ENCODE measurements at places on chromosomes 6 and 20.

GRCh38 chr6:165858586-165858985 lies 195.5 kb upstream of the PDE10A start:
- DNase-seq: no peak

DNA sequence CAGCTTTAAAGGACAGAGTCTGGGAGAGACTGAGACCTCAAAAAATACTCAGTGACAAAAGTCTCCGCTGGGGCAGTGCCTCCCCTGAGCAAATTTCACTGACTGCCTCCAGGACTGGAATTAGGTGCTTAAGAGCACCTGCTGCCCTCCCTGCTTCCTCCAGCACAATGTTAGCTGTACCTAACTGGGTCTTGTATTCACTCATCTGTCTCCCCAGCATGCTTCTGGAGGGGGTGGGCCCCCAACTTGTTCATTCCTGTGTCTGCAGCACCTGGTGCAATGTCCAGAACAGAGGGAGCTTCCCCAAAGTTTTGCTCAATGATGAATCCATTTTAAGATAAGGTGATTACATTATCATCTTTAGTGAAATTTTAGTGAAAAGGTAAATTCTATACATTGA lies 650.7 kb downstream of the KIF16B start:
- DNase-seq: no peak

GRCh38 chr6:121951123-121951522 lies 448.3 kb upstream of the HSF2 start:
- no peak for DNase-seq

GRCh38 chr20:10185741-10186558 lies 32.7 kb upstream of the SNAP25 start:
- DNase-seq: no peak

GRCh38 chr6:23414051-23414445 lies 712.0 kb upstream of the NRSN1 start:
- no peak for DNase-seq

GRCh38 chr20:57398231-57398821 lies 7.1 kb downstream of the RBM38 start:
- DNase-seq: peak; percentile 74

- no peak for DNase-seq
Observed at GRCh38 chr6:130434174-130434873, 68.5 kb downstream of the TMEM200A start.

GRCh38 chr6:170185175-170185978 lies 105.5 kb downstream of the DLL1 start:
- no peak for DNase-seq

- DNase-seq: peak; percentile 51
Observed at GRCh38 chr6:52286798-52287432, 2.4 kb upstream of the MCM3 start.

GRCh38 chr6:84224251-84224650 lies 3.2 kb downstream of the CEP162 start:
- DNase-seq: no peak

DNA sequence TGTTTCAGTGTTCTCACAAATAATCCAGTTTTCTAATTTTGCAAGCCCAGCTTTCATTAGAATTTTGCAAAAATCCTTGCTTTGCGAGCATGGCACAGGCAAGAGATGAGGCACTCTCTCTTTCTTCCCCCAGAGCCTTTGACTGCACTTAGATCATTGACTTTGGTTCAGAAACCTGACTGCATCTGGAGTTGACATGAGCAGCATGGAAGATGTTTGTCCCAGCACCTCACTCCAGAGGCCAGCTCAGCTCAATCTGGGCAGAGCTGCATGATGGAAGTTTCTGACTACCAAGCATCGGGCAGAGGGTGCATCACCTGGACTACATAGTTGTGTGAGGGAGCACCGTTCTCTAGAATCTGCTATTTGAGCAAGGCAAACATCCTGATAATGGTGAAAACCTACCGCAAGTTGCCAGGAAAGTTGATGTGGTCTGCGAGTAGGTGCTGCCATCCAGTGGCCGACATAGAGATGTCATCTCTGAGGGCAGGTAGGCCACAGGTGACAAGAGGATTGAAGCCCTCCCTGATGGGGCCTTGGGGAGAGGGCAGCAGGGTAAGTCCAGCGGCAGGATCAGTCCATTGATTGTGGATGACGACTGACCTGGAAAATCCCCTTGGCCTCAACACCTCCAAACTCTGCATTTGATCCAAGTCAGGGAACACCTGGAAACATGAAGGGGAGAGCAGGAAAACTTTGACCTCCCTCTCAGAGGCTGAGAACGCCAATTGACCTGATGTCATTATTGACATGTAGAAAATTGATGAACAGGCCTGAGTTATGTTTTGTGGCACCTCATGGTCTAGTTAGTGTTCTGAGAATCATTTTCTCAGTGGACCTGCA lies 3.8 kb upstream of the LPA start:
- peak; percentile 3 for DNase-seq

DNA sequence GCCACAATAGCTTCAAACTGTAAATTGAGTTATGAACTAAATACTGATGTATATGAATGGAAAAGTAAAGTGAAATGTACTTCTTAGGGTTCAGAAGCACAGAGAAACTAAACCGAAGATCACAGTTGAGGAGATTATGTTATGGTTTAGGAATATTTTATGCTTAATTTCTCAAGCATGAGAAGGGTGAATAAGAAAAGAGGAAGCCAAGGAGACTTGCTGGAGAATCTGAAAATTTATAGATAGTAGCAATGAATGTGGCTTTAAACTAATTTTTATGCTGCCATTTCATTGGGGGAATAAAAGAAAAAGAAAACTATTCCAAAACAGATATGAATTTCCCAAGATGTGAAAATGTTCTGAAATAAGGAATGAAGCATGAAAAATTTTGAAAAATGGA lies 5.6 kb downstream of the ANKS1A start:
- DNase-seq: no peak

DNA sequence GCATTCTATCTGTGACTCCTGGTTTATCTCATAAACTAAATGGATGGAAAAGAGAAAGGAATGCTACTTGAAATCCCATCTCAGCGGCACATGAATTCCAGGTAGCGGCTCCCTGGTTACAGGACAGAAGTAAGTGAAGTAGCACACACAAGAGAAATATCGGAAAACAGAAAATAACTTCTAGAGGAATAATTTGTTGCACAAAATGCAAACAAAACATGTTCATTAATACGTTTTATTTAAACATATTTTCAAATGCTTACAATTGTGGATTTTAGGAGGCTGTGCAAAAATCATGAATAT lies 26.5 kb upstream of the RPS6KA2 start:
- DNase-seq: no peak

- DNase-seq: no peak
Observed at GRCh38 chr20:53828088-53828681, 234.5 kb upstream of the ZNF217 start.

DNA sequence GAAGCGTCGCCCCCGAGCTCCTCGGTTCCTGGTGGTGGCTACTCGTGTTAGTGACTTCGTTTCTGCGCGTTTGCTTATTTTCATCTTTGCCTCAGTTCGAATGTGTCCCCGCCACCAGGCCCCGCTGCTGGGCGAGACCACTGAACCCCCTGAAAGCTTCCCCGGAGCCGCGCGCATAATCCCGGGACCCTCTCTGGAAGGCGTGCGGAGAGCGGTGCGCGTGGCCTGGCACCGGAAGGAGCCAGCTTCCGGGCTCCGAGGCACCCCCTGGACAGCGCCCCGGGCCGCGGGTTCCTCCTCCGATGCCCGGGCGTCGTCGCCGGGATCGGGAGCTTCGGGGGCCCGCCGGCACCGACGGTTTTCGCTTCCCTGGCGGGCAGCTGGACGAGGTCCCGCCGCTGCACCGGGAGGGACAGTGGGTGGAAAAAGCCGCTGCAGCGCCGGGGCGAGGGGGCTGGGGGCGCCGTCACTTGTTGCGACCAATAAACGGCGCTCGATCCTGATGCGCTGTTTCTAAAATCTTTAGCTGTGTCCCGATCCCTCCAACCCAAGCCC lies 643 bp upstream of the SLC35D3 start:
- no peak for DNase-seq

DNA sequence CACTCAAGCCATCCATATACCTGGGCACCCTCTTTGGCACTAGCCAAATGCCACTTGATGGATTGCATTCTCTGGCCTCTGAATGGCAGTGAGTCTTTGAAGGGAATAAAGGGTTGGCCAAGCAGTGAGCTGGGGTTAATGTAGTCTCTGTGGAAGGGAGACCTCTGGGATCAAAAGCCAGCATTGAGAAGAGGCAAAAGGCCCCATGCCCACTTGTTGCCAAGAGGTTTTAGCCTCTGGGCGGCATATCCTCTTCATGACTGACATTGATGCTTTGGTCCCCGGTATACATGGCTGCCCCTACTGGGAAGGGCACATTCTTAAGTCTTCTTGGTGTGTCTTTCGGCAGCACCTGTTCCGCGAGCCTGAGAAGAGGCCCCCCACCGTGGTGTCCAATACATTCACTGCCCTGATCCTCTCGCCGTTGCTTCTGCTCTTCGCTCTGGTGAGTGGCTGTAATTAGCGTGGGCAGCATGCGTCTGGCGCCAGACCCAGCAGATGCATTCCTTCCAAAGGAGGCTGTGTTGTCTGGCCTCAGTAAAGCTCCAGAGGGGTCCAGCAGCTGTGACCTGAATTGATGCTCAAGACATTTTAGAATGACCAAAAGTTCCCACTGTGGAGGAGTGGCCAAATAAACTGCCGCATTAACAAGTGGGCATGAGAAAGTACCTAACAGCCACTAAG lies 29.5 kb downstream of the GHRH start:
- no peak for DNase-seq

DNA sequence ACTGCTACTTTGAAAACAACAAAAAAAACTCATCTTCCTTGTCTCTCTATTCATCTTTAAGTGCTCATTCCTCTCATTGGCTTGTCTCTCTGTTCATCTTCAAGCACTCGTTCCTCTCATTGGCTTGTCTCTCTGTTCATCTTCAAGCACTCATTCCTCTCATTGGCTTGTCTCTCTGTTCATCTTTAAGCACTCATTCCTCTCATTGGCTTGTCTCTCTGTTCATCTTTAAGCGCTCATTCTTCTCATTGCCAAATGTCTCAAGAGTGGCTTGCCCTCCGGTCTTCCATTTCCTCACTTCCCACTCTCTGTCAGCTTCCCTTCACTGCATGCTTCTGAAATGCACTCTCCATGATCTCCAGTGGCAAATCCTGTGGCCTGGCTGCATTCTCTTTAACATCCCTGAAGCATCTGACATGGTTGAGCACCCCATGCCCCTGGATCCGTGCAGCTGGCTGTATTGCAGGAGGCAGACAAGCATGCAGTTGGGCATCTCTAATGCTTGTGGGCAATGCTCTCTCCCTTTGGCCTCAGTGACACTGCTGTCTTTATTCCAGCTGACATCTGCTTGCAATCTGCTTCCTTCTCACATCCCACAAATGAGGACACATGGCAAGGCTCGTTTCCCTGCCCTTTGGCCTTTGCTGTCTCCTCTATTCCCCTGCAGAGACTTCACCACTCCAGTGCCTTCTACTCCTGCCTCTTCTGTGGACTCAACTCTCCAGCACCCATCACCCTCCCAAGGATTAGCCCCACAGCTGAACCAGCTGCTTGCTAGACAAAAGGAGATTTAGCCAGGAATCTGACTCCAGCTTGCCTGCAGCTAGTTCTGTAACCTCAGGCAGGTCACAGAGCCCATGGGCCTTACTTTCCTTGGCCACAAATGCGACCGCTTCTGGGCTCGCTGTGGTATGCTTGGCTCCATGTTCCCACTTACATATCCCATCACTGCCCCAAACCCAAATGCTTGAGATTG lies 143.2 kb upstream of the SNX9 start:
- DNase-seq: no peak
